SW 1271 (cell line): ENCODE measurements at places on chromosomes 11 and 22.

GRCh38 chr11:128796270-128796669 lies 70.8 kb downstream of the KCNJ1 start:
- DNase-seq, result no peak

GRCh38 chr11:20035701-20036601 lies 124.3 kb downstream of the DBX1 start:
- DNase-seq, result no peak

DNA sequence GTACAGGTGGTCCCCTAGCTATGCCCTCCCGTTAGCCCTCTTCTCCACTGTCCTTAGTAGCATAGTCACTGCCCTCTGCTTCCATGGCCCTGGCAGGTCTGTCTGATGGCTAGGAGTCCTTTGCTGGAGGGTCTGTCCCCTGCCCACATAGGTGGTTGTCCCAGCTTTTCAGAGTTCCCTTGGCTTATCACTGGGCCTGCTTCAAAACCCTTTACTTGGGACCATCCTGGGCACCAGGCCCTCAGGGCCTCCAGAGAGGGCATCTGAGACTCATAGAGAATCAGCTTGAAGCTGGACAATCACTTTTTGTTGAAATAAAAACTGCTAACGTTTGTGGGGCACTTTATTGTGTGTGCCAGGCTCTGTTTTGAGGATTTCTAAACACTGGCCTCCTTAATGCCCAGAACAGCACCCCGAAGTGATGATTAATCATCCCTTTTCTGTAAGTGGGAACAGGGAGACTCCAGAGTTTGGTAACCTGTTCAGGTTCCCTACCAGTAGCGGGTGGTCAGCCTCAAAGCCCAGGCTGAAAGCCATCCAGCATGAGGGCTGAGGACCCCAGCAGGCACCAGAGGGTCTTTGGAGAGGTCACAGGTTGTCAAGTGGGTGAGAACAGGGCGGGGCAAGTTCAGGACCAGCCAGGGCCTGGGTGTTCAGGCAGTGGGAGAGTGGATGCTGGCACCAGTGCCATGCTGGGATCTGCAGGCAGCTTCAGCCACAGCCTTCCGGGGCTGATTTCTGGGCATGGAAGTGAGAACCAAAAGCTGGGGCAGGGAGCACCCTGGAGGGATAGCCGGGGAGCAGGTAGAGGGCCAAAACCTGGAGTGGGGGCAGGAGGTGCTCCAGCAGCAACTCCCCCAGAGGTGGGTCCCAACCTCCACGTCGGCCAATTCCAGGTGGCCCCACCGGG lies 495 bp upstream of the KCNK4 start:
- DNase-seq, result no peak

GRCh38 chr22:44894321-44894720 lies 115.5 kb downstream of the PHF21B start:
- DNase-seq, result no peak

- no peak for DNase-seq
Measured at GRCh38 chr11:115390441-115390840, 113.8 kb downstream of the CADM1 start.

GRCh38 chr22:23888615-23889401 lies 5.4 kb upstream of the MIF start:
- DNase-seq, result peak; percentile 9

DNA sequence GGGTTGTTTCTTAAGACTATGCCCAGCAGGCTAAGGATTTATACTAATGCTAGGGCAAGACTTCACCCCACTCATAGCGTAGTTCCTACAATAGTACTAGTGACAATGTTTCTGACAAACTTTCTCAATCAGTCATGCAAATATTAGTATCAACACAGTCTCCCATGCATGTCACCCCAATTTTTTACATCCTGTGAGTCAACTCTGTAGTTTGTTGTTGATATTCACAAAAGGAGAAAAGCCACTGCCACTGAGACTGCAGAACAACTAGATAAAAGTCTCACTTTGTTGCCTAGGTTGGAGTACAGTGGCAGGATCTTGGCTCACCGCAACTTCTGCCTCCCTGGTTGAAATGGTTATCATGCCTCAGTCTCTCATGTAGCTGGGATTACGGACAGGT lies 155.2 kb downstream of the RBFOX2 start:
- no peak for DNase-seq

- DNase-seq, result no peak
Measured at GRCh38 chr22:27133681-27134314, 476.4 kb downstream of the MIAT start.

DNA sequence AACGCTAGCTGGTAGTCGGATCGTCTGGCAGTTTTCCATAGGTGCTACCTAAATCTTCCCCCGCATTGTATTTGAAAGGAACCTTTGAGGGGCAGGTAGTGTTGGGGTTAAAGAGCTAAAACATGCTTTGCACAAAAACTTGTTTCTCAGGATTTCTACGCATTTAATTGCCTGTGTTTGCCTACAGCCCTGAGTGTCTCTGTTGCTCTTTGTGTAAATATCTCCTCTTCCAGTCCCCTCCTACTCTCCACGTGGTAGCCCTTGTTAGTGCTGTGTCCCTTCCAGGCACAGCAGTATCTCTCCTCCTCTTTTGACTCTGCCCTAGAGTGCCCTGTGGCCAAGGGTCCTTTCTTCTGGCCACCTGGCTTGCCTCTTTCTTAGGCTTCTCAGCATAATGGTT lies 81.7 kb downstream of the BARX2 start:
- no peak for DNase-seq

DNA sequence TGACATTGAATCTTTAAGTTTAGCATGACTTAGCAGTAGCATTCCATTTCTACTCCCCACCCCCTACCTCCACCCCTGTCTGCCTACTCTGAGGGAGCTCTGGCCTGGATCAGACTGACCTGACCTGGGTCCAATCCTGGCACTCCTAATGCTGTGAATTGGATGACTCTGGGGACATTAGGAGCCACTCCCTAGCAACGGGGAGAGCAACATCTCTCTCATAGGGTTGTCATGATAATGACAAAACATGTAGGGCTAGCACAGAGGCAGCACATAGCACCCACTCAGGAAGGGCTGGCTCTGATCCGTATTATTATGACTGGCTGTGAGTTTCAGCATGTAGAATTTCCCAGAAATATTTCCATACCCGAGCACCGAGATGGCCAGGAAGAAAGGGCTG lies 40.5 kb downstream of the CABIN1 start:
- no peak for DNase-seq

- DNase-seq, result no peak
Measured at GRCh38 chr11:104898685-104899013, 389 bp upstream of the CASP12 start.

DNA sequence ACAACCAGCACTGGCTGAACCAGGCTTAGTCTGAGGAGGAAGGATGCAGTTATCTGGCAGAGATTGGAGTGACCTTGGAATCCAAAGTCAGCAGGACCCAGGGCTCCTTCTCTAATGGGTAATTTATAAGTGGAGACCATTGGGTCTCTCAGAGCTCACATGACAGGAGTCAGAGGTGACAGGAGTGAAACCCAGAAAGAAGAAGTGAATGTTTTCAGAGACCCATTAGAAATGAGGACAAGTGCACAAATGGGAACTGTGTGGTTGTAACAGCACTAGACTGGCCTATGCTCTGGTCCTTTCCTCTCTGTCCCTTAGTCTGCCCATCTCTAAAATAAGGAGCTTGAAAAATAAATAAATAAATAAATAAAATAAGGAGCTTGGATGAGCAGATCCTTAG lies 107.4 kb downstream of the SERGEF start:
- no peak for DNase-seq
